ENCODE measurements at places on chromosomes 11 and 22.
A peak's percentile ranks its signal among the peaks of the same experiment; 100 is the strongest.

DNA sequence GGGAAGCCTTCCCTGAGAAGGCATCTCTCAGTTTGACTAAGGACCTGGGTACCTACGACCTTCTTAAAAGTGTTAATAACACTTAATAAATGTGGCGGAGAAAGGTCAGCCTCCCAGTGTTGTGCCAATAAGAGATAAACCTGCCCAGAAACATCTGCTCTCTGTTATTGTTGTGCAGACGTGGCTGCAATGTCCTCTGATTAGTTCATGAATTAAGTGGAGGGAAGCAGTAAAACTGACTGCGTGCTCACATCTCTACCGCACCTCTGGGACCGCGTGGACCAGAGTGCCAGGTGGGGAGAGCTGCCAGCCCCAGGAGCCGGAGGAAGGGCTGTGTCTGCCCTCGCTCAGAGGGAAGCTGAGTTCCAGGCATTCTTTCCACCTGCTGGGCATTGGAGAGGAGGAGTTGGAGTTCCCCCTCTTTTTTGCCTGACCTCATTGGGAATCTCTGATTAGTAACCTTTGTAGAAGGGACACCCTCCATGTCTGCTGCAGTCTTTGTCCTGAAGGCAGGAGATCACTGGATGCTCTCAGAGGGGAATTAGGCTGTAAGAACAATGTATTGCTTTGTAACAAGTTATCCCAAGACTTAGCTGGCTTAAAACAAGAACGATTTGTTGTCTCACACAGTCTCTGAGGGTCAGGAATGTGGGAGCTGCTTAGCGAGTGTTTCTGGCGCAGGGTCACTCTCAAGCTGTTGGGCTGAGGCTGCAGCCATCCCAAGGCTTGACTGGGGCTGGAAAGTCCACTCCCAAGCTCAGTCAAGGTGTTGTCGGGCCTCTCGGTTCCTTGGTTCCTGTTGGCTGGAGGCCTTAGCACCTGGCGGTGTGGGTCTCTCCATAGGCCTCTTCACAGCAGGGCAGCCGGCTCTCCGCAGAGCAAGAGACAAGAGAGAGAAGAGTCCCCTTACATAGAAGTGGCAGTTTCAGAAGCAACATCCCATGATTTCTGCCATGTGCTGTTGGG lies 247.6 kb upstream of the TBCEL start:
- no peak for DNase-seq
- no peak overlapping the region for H3K4me3 ChIP-seq
- H3K36me3 ChIP-seq: no peaks in the 10 kb centered on the region
- H3K27ac ChIP-seq: no peak overlapping the region
- no peaks in the 10 kb centered on the region for H3K27me3 ChIP-seq

DNA sequence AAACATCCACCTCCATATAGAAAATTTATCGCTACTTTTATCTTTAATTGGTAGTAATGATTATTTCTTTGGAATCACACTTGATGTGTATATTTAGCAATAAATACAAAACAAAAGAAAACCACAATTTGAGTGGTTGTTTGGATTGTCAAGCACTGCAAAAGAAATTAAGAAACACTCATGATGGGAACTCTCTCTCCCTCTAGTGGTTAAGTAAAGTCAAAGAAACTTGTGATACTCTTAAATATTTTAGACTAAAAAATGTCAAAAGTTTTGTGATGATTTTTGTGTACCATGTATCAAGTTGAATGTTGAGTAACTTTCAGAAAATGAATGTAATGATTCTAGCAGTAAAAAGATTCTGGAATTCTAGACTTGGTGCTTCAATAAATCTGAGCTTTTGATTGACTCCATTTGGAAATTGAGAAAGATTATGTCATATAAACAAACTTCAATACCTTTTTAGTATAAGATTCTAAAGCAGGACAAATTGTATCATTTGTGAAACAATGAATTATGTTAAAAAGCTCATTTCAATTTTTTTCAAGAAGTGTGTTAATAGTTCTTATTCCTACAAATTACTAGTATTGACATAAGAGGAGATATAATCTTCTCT lies 20.8 kb downstream of the MUC15 start:
- no peak for DNase-seq
- H3K27ac ChIP-seq: no peak overlapping the region
- H3K36me3 ChIP-seq: no peaks in the 10 kb centered on the region
- no peak overlapping the region for H3K4me3 ChIP-seq
- H3K4me1 ChIP-seq: no peaks in the 10 kb centered on the region

DNA sequence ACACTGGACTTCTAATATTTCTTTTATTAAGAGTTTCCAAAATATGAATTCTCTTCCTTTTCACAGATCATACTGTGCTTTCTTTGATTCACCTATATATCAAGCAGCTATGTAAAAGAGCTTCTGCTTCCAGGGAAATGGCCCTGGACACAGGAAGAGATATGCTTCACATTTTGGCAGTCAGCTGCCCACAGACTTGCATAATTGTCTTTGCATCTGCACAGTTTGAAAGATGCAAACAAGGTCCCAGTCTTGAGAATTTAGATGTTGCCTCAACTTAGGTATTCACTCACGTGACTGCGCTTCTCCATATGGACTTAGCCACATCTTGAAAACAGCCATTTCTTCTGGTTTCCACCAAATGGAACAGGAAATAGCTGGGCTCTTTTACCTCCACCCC lies 92.3 kb upstream of the POU2AF2 start:
- no peak for DNase-seq
- no peaks in the 10 kb centered on the region for H3K36me3 ChIP-seq
- H3K27ac ChIP-seq: no peak overlapping the region
- no peak overlapping the region for H3K4me3 ChIP-seq

- H3K27me3 ChIP-seq: no peaks in the 10 kb centered on the region
- no peaks in the 10 kb centered on the region for H3K36me3 ChIP-seq
- no peaks in the 10 kb centered on the region for H3K4me1 ChIP-seq
- no peak for DNase-seq
- no peak overlapping the region for H3K4me3 ChIP-seq
- no peak overlapping the region for H3K27ac ChIP-seq
These were observed 15.7 kb downstream of the GLB1L2 start for GRCh38 chr11:134347441-134347840.

DNA sequence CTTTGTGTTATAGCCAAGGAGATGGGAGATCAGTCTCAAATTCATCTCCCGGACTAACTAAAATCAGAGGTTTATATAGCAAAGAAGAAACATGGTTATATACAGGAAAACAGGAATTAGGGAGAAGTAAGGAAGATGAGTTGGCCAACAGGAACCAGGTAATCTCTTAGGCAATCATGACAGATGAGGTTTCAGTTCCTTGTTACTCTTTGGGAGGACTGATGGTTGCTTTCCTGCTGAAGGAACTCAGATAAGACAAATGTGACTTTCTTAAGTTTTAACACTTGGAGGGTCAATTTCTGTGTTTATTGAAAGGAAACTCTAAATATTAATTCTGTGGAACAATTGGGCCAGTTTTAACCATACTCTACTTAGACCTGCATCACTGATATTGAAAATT lies 1072.0 kb upstream of the CNTN5 start:
- no peak for DNase-seq
- no peaks in the 10 kb centered on the region for H3K27me3 ChIP-seq
- H3K27ac ChIP-seq: no peak overlapping the region
- H3K4me3 ChIP-seq: no peak overlapping the region
- H3K36me3 ChIP-seq: no peaks in the 10 kb centered on the region

DNA sequence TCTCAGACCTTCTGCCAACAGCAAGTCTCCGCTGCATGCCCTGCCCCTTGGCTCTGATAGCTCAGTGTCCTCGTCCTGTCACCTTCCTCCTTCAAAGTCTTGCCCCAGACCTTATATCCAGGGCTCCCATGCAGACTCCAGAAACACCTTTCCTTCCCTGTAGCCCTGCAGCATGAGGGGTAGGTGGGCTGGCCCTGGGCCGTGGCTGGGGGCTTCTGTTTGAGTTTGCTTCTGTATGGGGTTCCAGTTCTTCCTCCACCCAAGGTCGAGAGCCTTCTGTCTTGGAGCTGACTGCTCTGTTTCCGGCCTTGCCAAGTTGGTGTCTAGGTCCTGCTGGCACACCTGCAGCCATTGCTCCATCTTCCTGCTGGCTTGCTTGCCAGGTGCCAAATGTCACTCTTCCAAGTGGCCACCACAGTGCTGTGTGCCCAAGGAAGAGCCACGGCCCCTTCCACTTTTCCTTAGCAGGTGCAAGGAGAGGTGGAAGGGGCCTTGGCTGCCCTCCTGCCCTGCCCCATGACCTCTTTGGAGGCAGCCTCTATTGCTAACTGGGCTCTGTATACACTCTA lies 74.8 kb upstream of the NECTIN1 start:
- no peak overlapping the region for H3K4me3 ChIP-seq
- no peaks in the 10 kb centered on the region for H3K4me1 ChIP-seq
- H3K36me3 ChIP-seq: no peaks in the 10 kb centered on the region
- DNase-seq: no peak
- H3K27me3 ChIP-seq: no peaks in the 10 kb centered on the region

GRCh38 chr11:118771547-118772288 lies 19.2 kb downstream of the DDX6 start:
- H3K4me3 ChIP-seq: no peak overlapping the region
- H3K27me3 ChIP-seq: no peaks in the 10 kb centered on the region
- no peak for DNase-seq
- H3K36me3 ChIP-seq: peaks cover 3% of the 10 kb centered on the region
- H3K27ac ChIP-seq: no peak overlapping the region

DNA sequence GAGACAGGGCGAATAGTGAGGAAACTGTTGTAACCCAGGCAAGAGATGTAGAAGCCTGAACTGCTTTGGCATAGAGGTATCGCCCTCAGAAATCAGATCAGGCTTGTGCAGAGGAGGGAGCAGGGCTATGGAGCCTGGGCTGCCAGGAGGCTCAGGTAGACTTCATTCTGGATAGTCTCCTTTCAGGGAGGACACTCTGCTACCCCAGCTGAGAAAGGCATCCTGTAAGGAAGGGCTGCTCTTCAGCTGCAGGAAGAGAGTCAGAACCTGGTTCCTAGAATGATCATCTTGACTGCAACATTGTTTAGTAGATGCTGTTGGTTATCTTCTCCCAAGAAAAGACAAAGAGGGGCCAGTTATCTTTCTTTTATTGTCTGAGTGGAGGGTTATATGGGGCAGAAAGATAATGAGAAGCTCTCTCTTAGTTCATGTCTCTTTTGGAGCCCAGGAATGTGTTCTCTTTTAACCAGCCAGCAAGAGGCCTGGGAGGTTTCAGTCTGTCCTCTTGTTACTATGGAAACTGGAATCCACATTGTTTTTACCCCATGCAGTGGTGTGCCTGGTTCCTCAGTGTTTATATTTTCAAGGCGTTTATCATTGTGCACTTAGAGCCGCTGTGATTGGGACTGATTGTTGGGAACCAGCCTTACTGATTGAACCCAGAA lies 95.7 kb downstream of the STIM1 start:
- H3K4me3 ChIP-seq: no peak overlapping the region
- DNase-seq: no peak
- no peak overlapping the region for H3K27ac ChIP-seq
- no peaks in the 10 kb centered on the region for H3K36me3 ChIP-seq
- peaks cover 22% of the 10 kb centered on the region for H3K4me1 ChIP-seq
- H3K27me3 ChIP-seq: no peaks in the 10 kb centered on the region

GRCh38 chr11:129861702-129862522 lies 33.5 kb downstream of the NFRKB start:
- no peaks in the 10 kb centered on the region for H3K4me1 ChIP-seq
- peak overlapping the region; percentile 73 for H3K27ac ChIP-seq
- no peaks in the 10 kb centered on the region for H3K27me3 ChIP-seq
- no peak overlapping the region for H3K4me3 ChIP-seq
- peaks cover 3% of the 10 kb centered on the region for H3K36me3 ChIP-seq

GRCh38 chr11:40104941-40105550 lies 1354.4 kb downstream of the LRRC4C start:
- H3K4me3 ChIP-seq: no peak overlapping the region
- no peak overlapping the region for H3K27ac ChIP-seq
- H3K4me1 ChIP-seq: no peaks in the 10 kb centered on the region
- no peaks in the 10 kb centered on the region for H3K27me3 ChIP-seq
- DNase-seq: no peak

- peak; percentile 90 for DNase-seq
- H3K36me3 ChIP-seq: no peaks in the 10 kb centered on the region
- no peaks in the 10 kb centered on the region for H3K27me3 ChIP-seq
- H3K4me1 ChIP-seq: peaks cover 8% of the 10 kb centered on the region
- no peak overlapping the region for H3K4me3 ChIP-seq
These were observed 15.2 kb upstream of the FCHSD2 start for GRCh38 chr11:73157101-73158010.

- DNase-seq: no peak
- H3K27ac ChIP-seq: no peak overlapping the region
- no peaks in the 10 kb centered on the region for H3K27me3 ChIP-seq
- H3K4me1 ChIP-seq: no peaks in the 10 kb centered on the region
These were observed 19.8 kb downstream of the MMP27 start for GRCh38 chr11:102685754-102686153.

- DNase-seq: no peak
- no peak overlapping the region for H3K27ac ChIP-seq
- H3K4me3 ChIP-seq: no peak overlapping the region
- H3K27me3 ChIP-seq: no peaks in the 10 kb centered on the region
- H3K36me3 ChIP-seq: no peaks in the 10 kb centered on the region
- no peaks in the 10 kb centered on the region for H3K4me1 ChIP-seq
These were observed 129.3 kb upstream of the TENM4 start for GRCh38 chr11:79570104-79570503.

- H3K27me3 ChIP-seq: no peaks in the 10 kb centered on the region
- H3K27ac ChIP-seq: no peak within 1 kb of the TSS
- H3K36me3 ChIP-seq: no peaks in the 10 kb centered on the region
- peak; percentile 79 for DNase-seq
- H3K4me3 ChIP-seq: no peak within 1 kb of the TSS
- no peaks in the 10 kb centered on the region for H3K4me1 ChIP-seq
These were observed at the start of gene GRIA4 for GRCh38 chr11:105609832-105610781. Gene GRIA4 (plus strand): TSS chr11:105610073. CDS start chr11:105610998, 925 bp downstream.

DNA sequence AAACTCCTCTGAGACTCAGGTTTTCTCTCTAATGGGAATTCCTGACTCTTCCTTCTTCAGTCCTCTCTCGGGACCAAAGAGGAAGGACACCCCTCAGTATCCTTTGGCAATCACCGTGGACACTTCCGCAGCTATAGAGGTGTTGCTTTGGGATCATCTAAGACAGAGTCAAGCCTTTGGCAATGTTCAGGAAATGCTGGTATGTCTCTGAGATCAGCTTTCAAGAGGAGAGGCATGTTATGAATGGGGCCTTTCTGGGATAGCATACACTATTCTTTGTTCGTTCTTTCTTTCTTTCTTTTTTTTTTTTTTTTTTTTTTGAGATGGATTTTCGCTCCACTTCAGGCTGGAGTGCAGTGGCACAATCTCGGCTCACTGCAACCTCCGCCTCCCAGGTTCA lies 14.2 kb upstream of the OLFML1 start:
- no peak overlapping the region for H3K4me3 ChIP-seq
- no peak overlapping the region for H3K27ac ChIP-seq
- H3K4me1 ChIP-seq: no peaks in the 10 kb centered on the region
- DNase-seq: no peak
- no peaks in the 10 kb centered on the region for H3K27me3 ChIP-seq
- H3K36me3 ChIP-seq: no peaks in the 10 kb centered on the region
